ENCODE measurements at places on chromosomes 11 and 22.
A peak's percentile ranks its signal among the peaks of the same experiment; 100 is the strongest.

GRCh38 chr11:8721609-8722500, 39.3 kb downstream of the RPL27A start:
- no peak for DNase-seq

DNA sequence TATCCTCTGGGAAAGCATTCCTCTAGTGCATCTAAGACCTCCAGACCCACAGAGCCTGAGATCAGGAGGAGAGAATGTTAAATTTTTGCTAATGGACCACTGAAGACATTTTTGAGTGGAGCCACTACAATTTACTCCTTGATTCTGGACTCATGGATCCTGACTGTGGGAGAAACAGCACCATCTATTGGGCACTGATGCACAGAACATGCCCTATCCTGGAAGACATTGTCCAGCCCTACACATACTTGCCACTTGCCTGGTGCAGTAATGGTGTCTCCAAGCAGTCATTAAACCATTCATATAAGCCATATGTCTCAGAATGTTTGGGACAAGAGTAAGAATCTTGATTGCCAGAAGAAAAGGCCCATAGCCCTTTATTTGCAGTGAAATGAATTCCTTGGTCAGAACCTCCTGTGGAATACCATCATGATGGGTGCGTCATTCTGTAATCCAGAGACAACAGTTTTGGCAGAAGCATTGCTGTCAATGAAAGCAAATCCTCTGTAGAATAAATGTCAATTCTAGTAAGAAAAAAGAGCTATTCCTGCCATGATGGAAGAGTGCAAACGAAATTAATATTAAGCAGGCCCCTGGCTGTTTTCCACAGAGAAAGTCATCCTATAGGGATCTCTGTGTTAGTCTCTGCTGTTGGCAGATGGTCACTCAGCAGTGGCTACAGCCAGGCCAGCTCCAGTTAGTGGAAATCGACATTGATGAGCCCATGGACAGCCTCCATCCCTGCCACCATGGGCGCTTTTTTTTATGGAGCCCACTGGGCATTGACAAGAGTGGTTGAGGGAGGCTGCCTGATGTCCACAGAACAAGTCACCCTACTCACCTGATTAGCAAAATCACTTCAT, 43.5 kb downstream of the GGTLC2 start:
- peak; percentile 47 for DNase-seq

GRCh38 chr11:119590651-119591351, 138.2 kb downstream of the NECTIN1 start:
- DNase-seq: no peak

GRCh38 chr11:833849-834311, 1.1 kb downstream of the CD151 start:
- DNase-seq: no peak

DNA sequence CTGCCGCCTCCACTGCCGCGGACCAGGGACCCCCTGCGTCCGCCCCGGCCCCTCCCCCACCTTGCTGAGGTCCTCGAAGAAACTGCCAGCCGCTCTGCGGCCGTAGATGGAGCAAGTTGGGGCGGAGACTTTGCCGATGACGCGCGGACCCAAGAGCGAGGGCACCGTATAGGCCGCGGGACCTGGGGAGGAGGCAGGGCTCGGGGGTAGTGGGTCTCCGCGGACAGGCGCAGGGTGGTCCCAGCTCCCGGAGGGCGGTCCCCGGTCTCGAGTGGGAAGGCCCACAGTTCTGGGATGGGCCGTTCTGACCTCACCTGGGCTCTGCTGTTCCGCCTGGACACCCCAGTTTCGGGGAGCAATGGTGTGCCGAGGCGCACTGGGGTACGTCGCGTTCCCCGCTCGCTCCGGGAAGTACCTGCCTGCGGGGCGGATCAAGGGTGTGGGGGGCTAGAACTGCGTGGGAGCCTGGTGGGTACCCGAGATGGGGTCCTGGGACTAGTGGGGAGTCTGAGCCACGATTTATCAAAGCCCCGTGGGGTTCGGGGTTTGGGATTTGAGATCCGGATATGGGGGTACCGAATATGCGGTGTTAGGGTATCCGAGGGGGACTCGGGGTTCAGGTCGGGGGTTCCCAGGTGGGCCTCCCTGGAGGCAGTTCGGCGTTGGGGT, 1.2 kb upstream of the TYMP start:
- DNase-seq: peak; percentile 92

- DNase-seq: no peak
These were observed 18.6 kb upstream of the FGF3 start for GRCh38 chr11:69837791-69838190.

DNA sequence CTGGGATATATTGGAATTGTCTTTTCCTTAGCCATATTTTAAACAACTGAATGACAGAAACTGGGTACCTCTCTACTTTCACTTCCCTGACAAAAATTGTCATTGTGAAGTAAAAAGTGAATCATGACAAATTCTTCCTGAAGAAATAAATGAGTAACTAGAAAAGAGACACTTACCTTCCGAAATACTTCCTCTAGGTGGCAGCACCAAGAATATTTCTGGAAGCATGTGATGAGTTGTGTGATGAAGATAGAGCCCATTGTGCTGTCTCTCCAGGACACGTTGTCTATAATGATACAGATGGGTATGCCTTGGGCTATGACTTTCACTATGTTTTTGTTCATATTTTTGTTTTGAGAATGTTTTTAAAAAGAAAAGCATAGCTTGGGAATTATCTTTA, 21.5 kb downstream of the CASP4 start:
- DNase-seq: peak; percentile 54

DNA sequence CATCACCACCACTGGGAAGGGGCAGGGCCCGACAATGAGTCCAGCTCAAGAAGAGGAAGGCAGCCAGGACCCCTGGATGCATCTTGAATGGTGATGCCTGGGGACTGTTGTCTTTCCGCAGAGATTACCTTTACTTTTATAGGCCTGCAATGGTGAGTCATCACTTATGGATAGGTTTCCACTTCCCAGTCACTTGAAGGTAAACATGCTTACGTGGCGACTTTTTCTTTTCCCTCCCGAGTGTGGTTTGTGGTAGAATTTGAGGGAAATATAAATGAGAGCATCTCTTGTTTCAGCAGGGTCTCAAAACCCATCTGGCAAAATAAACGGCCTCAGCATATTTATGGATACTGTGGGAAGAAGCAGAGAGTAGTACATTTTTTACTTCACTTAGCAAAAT, at the start of gene MMP13:
Gene MMP13 (minus strand): TSS at position 109 of the 400 bp plus-strand sequence. CDS start 27 bp downstream, at position 82.
- no peak for DNase-seq

DNA sequence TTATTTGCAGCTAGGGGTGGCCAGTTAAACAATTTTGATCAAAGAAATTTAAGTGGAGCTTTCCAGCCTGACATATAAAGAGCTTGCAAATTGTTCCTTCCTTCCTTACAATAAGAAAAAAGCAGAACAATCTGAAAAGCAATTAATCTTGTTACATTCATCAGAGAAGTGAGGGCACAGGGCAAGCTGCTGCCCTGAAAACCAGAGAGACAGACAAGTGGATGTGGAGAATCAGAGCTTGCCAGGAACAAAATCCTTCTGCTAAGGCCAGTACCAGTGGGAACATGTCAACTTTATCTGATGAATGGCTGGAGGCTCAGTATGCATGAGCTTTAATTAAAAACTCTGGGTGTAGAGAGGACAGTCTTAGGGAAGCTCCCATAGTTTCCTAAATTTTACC, 8.8 kb downstream of the CCDC179 start:
- DNase-seq: no peak

GRCh38 chr11:119612814-119613213, 116.2 kb downstream of the NECTIN1 start:
- DNase-seq: no peak

DNA sequence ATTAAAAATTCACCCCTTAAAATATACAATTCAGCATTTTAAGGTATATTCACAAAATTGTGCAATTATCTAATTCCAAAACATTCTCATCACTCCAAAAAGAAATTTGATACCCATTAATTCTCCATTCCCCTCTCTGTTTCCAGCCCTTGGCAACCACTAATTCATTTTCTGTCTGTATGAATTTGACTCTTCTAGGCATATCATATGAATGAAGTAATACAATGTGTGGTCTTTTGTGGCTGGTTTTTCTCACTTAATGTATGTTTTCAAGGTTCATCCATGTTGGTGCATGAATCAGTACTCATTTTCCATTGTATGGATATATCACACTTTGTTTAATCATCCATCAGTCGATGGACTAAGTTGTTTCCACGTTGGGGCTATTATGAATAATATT, 29.0 kb upstream of the ACCSL start:
- DNase-seq: no peak

All from activated CD8-positive, alpha-beta T cell treated with anti-CD3 and anti-CD28 coated beads, Interleukin-2, amount 10 ng/mL, durations not matched to agents 7 days and 5 days (primary cell).